Stimulated activated CD4-positive, alpha-beta T cell treated with anti-CD3 and anti-CD28 coated beads, Interleukin-12 subunit alpha, Interleukin-12 subunit beta, amount 100 ng/mL, for 48 hours (primary cell): ENCODE measurements at places on chromosomes 7 and 10.

- no peak for DNase-seq
These were observed 48.5 kb upstream of the GLCCI1 start for GRCh38 chr7:7920056-7920455.

DNA sequence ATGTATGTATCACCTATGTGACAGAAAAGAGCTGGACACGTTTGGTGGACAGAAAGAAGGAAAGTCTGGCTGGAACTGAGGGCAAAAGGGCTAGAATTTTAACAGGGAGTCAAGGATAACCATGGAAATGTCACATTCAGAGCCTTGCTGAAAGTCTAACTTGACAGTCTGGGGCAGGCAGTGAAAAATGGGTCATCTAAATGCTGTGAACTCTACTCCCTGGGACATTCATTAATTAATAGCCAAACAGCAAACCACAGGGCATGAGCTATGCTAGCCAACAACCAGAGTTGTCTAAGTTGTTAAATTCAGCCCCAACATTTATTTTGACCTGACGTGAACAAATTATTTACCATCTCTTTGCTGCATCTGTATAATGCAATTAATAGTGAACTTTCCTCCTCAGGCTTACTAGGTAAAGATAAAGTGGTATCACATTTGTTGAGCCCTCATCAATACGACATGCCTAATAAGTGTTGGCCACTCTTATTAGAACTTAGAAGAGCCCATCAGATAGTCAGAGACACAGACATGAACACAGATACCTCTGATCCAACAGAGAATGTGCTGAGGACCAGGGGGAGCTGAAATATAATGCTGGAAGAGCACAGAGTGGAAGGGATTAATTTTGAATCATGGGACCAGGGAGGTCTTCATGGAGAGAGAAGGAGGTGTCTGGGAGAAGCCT lies 109.9 kb downstream of the SORCS1 start:
- no peak for DNase-seq

- no peak for DNase-seq
These were observed 17.2 kb upstream of the FGFR2 start for GRCh38 chr10:121615435-121615793.

- no peak for DNase-seq
These were observed 26.5 kb upstream of the GPR141 start for GRCh38 chr7:37656913-37657530.

- no peak for DNase-seq
These were observed 43.1 kb downstream of the MET start for GRCh38 chr7:116715077-116715476.

DNA sequence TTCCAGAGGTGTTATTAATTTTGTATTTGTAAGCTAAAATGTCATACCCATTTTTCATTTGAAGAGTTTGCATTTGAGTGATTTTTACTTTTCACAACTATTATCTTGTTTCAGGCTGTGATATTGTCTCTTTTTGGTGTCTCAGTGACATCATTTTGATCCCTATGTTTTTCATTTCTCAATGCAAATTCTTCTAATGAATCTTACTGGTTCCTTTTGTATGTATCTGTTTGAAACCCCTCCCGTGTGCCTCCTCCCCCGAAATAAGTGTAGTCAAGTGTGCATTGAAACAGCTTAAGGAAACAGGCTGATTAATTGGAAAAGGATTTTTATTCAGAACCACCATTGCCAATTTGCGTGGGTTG lies 77.8 kb downstream of the SHH start:
- DNase-seq, result peak; percentile 15
